Left lung (tissue), 14 donors: ENCODE measurements at places on chromosomes 2 and 18. TPM values are rescaled to one million over a fixed set of nuclear protein-coding genes. Genes with fewer than 3 reads are reported as not detected.

DNA sequence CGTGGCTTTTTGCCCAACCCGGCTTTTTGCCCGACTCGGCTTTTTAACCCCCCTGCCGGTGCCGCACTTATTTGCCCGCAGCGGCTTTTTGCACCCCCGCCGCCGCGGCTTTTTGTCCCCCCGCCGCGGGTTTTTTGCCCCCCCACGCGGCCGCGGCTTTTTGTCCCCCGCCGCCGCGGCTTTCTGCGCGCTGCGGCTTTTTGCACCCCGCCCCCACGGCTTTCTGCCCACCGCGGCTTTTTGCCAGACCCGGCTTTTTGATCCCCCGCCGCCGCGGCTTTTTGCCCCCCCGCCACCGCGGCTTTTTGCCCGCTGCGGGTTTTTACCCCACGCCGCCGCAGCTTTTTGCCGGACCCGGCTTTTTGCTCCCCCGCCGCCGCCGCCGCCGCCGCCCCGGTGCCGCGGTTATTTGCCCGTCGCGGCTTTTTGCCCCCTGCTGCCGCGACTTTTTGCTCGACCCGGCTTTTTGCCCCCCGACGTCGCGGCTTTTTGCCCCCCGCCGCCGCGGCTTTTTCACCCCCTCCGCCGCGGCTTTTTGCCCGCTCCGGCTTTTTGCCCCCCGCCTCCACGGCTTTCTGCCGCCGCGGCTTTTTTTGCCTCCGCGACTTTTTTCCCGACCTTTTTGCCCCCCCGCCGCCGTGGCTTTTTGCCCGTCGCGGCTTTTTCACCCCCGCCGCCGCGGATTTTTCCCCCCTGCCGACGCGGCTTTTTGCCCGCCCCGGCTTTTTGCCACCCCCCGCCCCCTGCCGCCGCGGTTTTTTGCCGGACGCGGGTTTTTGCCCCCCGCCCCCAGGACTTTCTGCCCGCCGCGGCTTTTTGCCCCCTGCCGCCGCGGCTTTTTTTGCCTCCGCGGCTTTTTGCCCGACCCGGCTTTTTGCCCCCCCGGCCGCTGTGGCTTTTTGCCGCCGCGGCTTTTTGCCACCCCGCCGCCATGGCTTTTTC is 2786.5 kb downstream of the RPIA start:
- peak; percentile 36 for DNase-seq

DDX18 gene
- total RNA-seq = 55.7 TPM

DNA sequence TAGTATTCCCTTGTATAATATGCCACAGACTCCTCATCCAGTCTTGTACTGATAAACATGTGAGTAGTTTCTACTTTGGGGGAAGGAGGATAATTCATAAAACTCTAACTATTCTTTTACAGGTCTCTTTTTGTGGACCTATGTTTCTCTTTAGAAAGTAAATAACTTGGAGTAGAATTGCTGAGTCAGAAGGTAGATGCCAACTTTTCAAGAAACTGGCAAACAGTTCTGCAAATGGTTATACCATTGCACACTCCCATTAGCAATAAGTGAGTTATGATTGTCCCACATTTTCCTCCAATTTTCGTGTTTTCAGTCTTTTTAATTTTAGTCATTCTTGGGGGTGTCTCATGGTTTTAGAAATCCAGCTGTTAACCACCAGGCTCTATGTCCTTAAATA is 477.2 kb upstream of the LRRTM4 start:
- no peak for DNase-seq

- no peak for DNase-seq
Observed at GRCh38 chr2:205696331-205696926, 14.1 kb downstream of the NRP2 start.

DNA sequence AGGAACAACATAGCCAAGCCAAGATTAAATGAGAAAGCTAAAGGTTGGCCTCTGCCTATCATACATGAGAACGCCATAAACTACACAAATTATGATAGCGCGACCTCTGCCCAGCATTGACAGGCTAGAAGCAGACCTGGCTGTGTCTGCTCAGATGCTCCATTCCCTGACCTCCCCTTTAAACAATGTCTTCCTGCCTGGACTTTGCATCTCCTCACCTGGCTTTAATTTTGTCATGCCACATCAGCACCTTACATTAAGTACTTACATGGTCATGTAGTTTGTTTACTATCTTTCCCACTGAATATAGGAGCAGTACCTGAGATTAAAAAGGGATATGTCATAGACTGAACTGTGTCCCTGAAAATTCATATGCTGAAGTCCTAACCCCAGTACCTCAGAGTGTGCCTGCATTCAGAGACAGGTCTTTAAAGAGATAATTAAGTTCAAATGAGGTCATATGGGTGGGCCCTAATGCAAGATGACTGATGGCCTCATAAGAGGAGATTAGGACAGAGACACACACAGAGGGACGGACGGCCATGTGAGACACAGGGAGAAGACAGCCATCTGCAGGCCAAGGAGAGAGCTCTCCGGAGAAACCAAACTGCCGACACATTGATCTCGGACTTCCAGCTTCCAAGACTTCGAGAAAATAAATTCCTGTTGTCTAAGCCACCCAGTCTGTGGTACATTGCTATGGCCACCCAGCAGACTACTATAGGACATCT is 103.7 kb downstream of the BIN1 start:
- DNase-seq = no peak

GRCh38 chr2:18384242-18384641 is 176.2 kb downstream of the RDH14 start:
- DNase-seq = no peak

DNA sequence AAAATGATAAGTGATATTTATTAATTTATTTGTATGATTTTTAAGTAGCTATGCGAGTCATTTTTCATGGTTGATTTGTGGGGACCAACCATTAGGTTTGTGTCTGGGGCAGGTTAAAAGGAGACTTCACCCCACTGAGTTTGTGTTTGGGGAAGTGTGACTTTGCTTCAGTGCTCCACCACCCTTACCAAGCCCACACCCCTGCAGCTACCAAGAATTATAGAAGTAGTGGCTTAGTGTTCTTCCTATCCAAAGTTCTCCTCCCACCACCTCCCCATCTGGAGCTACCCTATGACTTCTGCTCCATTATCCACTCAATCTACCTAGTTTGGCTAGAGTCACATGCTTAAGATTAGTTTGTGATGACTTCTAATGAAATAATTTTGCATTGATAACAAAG is 182.1 kb upstream of the ZEB2 start:
- no peak for DNase-seq

DNA sequence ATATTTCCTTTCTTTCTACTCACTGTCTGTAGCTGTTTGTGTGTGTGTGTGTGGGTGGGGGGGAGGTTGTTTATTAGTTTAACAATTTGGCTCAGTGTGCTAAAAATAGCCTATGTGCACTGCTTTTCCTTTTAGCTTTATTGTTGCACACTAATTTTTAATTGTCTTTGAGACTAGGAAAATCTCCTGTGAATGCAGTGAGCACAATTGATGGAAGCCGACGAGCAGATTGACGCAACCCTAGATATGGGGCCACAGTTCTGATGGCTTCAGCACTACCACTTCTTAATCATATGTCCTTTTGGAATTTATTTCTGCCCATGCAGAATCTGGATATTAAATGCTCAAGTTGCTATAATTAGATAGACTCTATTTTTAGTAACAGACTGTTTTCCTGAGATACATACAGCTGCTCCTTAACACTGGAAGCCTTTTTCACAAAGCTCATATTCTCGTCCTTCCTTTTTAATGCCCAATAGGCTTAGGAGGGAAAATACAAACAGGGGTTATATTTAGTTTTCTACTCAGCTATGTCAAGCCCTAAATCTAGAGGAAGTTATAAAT is 109.1 kb downstream of the IRS1 start:
- peak; percentile 59 for DNase-seq

- no peak for DNase-seq
Observed at GRCh38 chr2:979069-979928, 28.6 kb downstream of the SNTG2 start.

- no peak for DNase-seq
Observed at GRCh38 chr18:7889515-7889914, 322.4 kb downstream of the PTPRM start.

DNA sequence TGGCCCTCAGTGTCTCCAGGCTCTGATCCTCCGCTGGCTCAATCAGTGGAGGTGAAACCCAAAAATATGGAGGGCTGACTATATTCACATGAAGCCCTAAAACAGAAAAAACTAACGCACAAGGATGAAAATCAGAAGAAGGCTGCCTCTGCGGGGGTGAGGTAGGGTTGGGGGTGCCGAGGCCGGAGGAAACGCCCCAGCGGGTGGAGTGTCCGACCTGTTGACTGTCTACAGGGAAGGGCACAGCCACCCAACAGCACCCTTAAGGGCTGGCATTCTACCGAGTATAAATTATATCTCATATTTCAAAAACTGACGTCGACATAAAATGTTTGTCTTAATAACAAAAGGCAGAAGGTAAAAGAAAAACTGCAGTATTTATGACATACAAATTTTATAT is 223.5 kb downstream of the HDAC4 start:
- DNase-seq = no peak

GRCh38 chr2:5473635-5474034 is 218.5 kb upstream of the SOX11 start:
- DNase-seq = no peak

GRCh38 chr2:121045245-121045644 is 239.8 kb downstream of the TFCP2L1 start:
- no peak for DNase-seq

GRCh38 chr2:108911807-108912628 is 77.0 kb downstream of the EDAR start:
- DNase-seq = no peak

DNA sequence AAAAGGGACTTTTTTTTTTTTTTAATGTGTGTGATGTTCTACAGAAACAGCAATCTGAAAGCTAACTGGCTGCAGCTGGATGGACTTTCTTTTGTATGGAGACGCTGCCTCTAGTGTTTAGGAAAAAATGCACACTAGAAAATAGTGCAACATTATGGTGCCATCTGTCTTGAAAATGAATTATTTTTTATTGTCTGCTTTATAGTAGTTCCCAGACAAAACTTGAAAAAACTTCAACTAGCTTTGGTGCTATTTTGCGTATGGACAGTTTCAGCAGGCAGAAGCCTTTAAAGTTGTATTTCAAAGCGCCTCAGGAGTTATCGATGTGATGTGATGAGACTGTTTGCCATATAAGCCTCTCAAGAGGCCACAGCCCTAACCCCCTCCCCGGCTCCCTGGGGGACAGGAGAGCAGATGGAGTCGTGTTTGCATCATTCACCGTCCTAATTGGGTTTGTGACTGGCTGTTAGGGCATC is 86.9 kb downstream of the LTBP1 start:
- DNase-seq = peak; percentile 60
